ENCODE measurements at places on chromosomes 2 and 18.

DNA sequence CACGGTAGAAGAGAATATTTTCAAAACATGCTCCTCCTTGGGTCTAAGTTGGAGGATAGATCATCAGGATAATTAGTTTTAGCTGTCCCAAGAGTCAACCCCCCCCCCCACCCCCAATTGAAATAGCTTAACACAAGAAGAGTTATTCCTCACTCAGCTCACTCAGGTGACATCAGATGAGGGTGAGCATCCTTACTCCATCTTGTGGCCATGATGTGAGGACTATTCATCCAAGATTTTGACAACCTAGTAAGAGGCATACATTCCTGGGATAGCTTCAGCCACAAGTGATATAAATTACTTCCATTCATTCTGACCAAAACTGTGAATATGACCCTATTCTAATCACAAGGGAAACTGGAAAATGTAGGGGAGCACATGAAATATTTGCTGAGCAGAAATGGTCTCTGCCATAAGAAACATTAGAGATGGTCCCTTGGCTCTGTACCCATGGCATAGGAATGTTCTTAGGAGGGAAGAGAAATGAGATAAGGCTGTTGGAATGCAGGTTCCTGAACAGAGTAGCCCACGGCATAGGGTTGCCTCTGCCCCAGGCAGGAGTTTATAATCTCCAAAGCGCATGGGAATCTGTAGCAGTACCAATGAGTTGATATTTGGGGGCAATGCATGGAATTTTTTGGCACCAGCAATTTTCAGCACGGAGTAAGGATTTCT, 257.2 kb downstream of the CYRIA start:
- DNase-seq: no peak

- DNase-seq: no peak
Measured at GRCh38 chr18:8056723-8057122, 489.6 kb downstream of the PTPRM start.

GRCh38 chr2:127590386-127591190, 55.1 kb downstream of the MYO7B start:
- DNase-seq: no peak

DNA sequence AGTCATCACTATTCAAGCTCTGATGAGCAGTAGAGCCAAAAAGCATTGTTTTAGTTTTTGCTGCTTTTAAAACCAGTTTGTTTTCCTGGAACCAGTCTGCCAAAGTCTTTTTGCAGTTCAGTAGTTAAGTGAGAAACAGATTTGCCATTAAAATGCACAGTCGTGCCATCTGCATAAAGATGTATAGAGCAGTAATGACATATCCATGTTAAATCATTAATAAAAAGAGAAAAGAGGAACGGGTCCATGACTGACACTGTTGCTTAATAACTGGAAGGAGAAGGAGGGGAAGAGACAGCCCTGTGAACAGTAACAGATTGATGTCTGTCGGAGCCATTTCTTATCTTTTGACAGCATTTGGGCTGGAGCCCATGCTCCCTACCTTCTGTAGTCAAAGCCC, 704.6 kb downstream of the SATB2 start:
- DNase-seq: no peak

- no peak for DNase-seq
Measured at GRCh38 chr2:213011505-213011904, 139.9 kb downstream of the IKZF2 start.

DNA sequence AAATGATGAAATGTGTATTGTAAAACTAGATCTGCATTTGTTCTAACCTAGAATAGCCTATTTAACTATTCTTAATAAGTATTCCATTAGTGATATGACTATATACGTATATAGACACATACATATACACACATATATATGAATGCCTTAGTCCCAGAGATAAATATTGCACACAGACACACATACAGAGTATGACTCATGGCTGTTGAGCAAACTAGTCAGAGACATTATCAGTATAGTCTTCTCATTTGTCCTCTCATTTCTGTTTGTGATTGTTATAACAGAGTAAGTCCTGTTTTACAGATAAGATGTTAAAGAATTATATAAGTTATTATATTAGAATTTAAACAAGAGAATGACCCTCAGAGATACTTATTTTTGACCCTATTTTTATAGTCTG, 202.5 kb downstream of the CCDC102B start:
- DNase-seq: no peak
